ENCODE measurements at places on chromosomes 6 and 20.

- H3K36me3 ChIP-seq, result no peaks in the 10 kb centered on the region
- H3K4me3 ChIP-seq, result no peak overlapping the region
- peaks cover 4% of the 10 kb centered on the region for H3K27me3 ChIP-seq
- H3K4me1 ChIP-seq, result no peaks in the 10 kb centered on the region
- no peak overlapping the region for H3K27ac ChIP-seq
These were observed 125.2 kb downstream of the BMP2 start for GRCh38 chr20:6892724-6893123.

DNA sequence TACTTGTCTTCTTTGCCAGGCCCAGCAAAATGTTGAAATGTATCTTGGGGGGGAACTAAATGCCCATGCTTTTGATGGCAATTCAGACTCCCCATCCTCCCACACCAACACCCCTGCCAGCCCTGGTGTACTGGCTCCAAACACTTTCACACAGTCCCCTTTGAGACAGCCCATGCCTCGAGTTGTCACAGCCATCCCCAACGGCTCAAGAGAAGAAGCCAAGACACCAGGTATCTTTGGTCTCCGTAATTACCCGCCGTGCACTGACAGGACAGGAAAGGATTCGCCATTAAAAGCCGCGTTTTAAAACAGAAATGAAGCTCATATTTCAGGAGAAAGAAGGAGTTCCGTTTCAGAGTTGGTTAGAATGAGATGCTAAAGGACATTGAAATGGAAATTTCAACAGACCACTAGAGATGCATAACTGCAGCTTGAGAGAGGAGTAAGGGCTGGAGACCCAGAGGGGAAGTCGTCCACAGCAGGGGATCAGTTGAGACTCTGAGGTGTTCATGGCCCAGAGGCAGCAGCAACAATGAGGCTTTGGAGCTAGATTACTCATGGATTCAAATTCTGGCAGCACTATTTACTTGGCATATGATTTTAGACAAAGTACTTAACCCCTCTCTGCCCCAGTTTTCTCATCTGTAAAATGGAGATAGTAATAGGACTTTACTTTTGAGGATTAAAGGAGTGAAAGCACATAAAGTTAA lies 63.5 kb upstream of the ADGRF1 start:
- no peaks in the 10 kb centered on the region for H3K36me3 ChIP-seq
- DNase-seq, result no peak
- peaks cover 2% of the 10 kb centered on the region for H3K27me3 ChIP-seq
- H3K27ac ChIP-seq, result no peak overlapping the region
- no peak overlapping the region for H3K4me3 ChIP-seq
- peaks cover 17% of the 10 kb centered on the region for H3K4me1 ChIP-seq

- no peak overlapping the region for H3K27ac ChIP-seq
- DNase-seq, result no peak
- H3K4me1 ChIP-seq, result peaks cover 14% of the 10 kb centered on the region
- no peaks in the 10 kb centered on the region for H3K36me3 ChIP-seq
These were observed 10.0 kb upstream of the ARMC2 start for GRCh38 chr6:108838101-108838717.

DNA sequence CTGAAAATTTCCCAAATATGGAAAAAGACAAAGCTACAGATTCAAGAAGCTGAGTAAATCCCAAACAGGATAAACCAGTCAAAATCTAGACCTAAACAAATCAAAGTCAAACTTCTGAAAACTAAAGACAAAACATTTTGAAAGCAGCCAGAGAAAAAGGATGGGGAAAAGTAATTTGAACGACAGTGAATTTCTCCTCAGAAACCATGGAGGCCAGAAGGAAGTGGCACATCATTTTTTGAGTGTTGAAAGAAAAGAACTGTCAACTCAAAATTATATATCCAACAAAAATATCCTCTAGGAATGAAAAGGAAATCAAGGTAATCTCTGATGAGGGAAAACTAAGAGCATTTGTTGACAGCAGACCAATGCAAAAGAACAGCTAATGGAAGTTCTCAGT lies 6.8 kb downstream of the RAB23 start:
- H3K27ac ChIP-seq, result no peak overlapping the region
- no peak overlapping the region for H3K4me3 ChIP-seq
- peaks cover 80% of the 10 kb centered on the region for H3K4me1 ChIP-seq
- peaks cover 63% of the 10 kb centered on the region for H3K36me3 ChIP-seq
- no peak for DNase-seq

- H3K36me3 ChIP-seq, result peaks cover 4% of the 10 kb centered on the region
- H3K27ac ChIP-seq, result no peak overlapping the region
- H3K27me3 ChIP-seq, result peaks cover 6% of the 10 kb centered on the region
- no peak overlapping the region for H3K4me3 ChIP-seq
- no peak for DNase-seq
- H3K4me1 ChIP-seq, result no peaks in the 10 kb centered on the region
These were observed 109.4 kb upstream of the AKAP12 start for GRCh38 chr6:151130329-151130728.

GRCh38 chr20:56987986-56988385 lies 278.5 kb downstream of the BMP7 start:
- H3K36me3 ChIP-seq, result no peaks in the 10 kb centered on the region
- peaks cover 29% of the 10 kb centered on the region for H3K4me1 ChIP-seq
- H3K27me3 ChIP-seq, result peaks cover 12% of the 10 kb centered on the region
- H3K4me3 ChIP-seq, result peak overlapping the region; percentile 74

DNA sequence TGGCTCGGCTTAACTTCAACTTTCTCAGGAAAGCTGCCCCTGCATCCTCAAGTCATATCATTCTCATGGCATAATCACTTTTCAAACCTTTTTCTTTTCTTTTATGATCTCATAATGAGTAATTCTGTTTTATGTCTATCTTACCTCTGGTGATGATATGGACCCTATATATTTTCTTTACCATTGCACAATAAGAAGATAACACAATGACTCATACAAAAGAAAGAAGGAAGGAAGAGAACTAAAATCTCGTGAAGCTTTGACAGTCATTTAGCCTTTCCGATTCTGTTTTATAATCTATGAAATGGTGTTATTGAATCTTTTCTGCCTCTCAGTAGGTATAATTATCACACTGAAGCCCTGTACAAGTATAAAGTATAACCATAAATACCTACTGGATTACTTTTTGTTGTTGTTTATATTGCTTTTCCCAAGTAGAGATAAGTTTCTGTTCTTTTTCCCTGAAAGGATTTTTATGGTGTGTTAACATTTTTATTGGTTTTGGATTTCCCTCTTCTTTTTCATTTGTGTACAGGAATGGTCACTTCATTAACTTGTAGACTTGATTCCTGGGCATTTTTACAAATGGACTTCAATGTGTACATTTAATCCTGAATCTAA lies 300.9 kb downstream of the LAMA2 start:
- peaks cover 71% of the 10 kb centered on the region for H3K4me1 ChIP-seq
- DNase-seq, result peak; percentile 34
- H3K27me3 ChIP-seq, result no peaks in the 10 kb centered on the region
- peak overlapping the region; percentile 87 for H3K27ac ChIP-seq

- H3K36me3 ChIP-seq, result peaks cover 5% of the 10 kb centered on the region
- peaks cover 12% of the 10 kb centered on the region for H3K4me1 ChIP-seq
- H3K4me3 ChIP-seq, result no peak overlapping the region
These were observed 3.2 kb downstream of the OSBPL2 start for GRCh38 chr20:62241506-62241905.

- no peak overlapping the region for H3K27ac ChIP-seq
- H3K27me3 ChIP-seq, result no peaks in the 10 kb centered on the region
- H3K4me3 ChIP-seq, result no peak overlapping the region
- no peak for DNase-seq
- no peaks in the 10 kb centered on the region for H3K4me1 ChIP-seq
These were observed 731.3 kb upstream of the NRSN1 start for GRCh38 chr6:23394681-23395080.

DNA sequence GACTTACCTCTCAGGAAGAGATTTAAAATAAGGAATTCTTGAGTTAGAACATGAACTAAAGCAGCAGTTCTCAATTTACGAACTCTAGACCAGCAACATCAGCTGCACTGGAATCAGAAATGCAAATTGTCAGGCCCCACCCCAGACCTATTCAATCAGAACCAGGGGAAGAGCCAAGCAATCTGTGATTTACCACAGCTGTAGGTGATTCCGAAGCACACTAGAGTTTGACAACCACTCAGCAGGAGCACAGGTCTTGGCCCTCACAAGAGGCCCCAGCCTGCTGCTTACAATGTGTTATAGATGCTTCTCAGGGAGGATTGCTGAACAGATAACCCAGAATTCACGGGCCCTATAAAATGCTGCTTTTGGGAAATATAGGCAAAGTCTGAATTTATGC lies 279.2 kb downstream of the PTPRK start:
- peaks cover 31% of the 10 kb centered on the region for H3K4me1 ChIP-seq
- H3K4me3 ChIP-seq, result no peak overlapping the region
- peaks cover 10% of the 10 kb centered on the region for H3K36me3 ChIP-seq
- H3K27me3 ChIP-seq, result peaks cover 2% of the 10 kb centered on the region
- peak overlapping the region; percentile 11 for H3K27ac ChIP-seq

GRCh38 chr6:100138346-100139022 lies 144.5 kb upstream of the MCHR2 start:
- H3K4me1 ChIP-seq, result peaks cover 8% of the 10 kb centered on the region
- no peaks in the 10 kb centered on the region for H3K36me3 ChIP-seq
- no peak for DNase-seq
- no peak overlapping the region for H3K4me3 ChIP-seq

- H3K4me1 ChIP-seq, result no peaks in the 10 kb centered on the region
- H3K27me3 ChIP-seq, result no peaks in the 10 kb centered on the region
- H3K27ac ChIP-seq, result no peak overlapping the region
- no peaks in the 10 kb centered on the region for H3K36me3 ChIP-seq
- DNase-seq, result no peak
These were observed 30.0 kb downstream of the DZANK1 start for GRCh38 chr20:18436847-18437246.

GRCh38 chr6:48777411-48777810 lies 666.4 kb upstream of the PTCHD4 start:
- no peaks in the 10 kb centered on the region for H3K36me3 ChIP-seq
- H3K27me3 ChIP-seq, result no peaks in the 10 kb centered on the region
- peak; percentile 12 for DNase-seq
- H3K27ac ChIP-seq, result no peak overlapping the region
- H3K4me3 ChIP-seq, result no peak overlapping the region

- peaks cover 2% of the 10 kb centered on the region for H3K27me3 ChIP-seq
- no peak for DNase-seq
- no peaks in the 10 kb centered on the region for H3K4me1 ChIP-seq
These were observed 22.1 kb upstream of the EEF1A1 start for GRCh38 chr6:73542891-73543290.

DNA sequence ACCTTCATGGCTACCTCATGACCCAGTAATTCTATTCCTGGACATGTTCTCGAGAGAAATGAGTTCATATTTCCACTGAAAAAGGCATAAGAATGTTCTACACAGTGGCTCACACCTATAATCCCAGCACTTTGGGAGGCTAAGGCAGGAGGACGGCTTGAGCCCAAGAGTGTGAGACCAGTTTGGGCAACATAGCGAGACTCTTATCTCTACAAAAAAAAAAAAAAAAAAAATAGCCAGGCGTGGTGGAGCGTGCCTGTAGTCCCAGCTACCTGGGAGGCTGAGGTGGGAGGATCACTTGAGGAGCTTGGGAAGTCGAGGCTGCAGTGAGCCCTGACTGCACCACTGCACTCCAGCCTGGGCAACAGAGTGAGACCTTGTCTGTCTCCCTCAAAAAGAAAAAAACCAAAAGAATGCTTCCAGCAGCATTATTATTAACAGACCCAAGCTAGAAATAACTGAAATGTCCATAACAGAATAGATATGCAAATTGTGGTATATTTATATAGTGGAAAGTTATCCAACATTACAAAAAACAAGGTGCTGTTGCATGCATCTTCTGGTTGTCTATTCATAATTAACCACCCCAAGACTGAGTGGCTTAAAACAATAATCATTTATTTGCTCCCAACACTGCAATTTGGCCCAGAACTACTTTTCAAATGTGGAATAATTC lies 9.4 kb upstream of the RAB44 start:
- H3K36me3 ChIP-seq, result peaks cover 21% of the 10 kb centered on the region
- peak overlapping the region; percentile 57 for H3K27ac ChIP-seq
- H3K27me3 ChIP-seq, result peaks cover 46% of the 10 kb centered on the region
- peak; percentile 47 for DNase-seq
- no peak overlapping the region for H3K4me3 ChIP-seq

DNA sequence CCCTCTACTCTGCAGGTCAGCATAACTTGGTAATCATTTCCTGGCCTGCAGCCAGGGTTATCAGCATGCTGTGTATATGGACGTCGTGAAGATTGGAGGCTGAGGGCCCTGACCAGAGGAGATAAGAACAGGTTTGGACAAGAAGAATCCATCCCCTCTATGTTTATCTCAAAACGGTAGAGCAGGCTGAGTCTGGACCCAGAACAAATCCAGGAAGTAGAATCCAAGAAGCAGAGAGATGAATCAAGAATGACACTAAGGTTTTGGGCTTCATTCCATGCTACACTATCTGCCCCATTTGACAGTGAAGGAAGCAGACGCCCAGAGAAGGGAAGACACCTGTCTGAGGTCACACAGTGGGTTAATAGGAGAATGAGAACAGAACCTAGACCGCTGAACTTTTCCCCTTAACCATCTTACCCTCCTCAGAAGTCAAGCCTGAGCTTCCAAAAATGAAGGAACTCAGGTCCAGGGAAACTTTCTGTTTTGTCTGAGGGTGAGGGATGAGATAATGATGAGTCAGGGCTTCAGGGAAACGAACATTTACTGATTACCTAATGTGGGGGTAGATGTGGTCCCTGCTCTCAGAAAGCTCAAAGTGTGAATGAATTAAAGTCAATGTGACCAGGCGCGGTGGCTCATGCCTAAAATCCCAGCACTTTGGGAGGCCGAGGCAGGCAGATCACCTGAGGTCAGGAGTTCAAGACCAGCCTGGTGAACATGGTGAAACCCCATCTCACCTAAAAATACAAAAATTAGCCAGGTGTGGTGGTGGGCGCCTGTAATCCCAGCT lies 9.4 kb upstream of the COMMD7 start:
- peak; percentile 58 for DNase-seq
- no peaks in the 10 kb centered on the region for H3K36me3 ChIP-seq
- peak overlapping the region; percentile 87 for H3K27ac ChIP-seq
- H3K27me3 ChIP-seq, result no peaks in the 10 kb centered on the region
- peaks cover 34% of the 10 kb centered on the region for H3K4me1 ChIP-seq
- H3K4me3 ChIP-seq, result peak overlapping the region; percentile 48

GRCh38 chr6:137699031-137699683 lies 167.9 kb upstream of the TNFAIP3 start:
- no peaks in the 10 kb centered on the region for H3K36me3 ChIP-seq
- DNase-seq, result peak; percentile 19

GRCh38 chr6:166058064-166058739 lies 109.4 kb downstream of the TBXT start:
- H3K27me3 ChIP-seq, result peaks cover 2% of the 10 kb centered on the region
- DNase-seq, result no peak
- no peak overlapping the region for H3K4me3 ChIP-seq
- no peaks in the 10 kb centered on the region for H3K4me1 ChIP-seq
- H3K36me3 ChIP-seq, result peaks cover 5% of the 10 kb centered on the region

DNA sequence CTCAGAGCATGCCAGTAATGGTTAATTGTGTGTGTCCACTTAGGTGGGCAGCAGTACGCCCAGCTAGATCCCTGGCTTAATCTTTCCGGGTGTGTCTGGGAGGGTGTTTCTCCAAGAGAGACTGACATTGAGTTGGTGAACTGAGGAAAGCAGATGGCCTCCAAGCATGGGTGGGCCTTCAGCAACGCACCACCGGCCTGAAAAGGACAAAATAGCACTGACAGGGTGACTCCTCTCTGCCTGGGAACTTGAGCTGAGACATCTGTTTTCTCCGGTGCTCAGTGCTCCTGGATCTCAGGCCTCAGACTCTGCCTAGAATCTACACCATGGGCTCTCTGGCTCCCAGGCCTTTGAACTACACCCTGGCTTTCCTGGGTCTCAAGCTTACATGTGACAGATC lies 43.2 kb downstream of the C6orf118 start:
- no peaks in the 10 kb centered on the region for H3K4me1 ChIP-seq
- no peak overlapping the region for H3K27ac ChIP-seq
- no peaks in the 10 kb centered on the region for H3K27me3 ChIP-seq
- DNase-seq, result no peak

Measured in HFFc6 (cell line).